ENCODE measurements at places on chromosomes 6 and 20. TPM values are rescaled to one million over a fixed set of nuclear protein-coding genes. Genes with fewer than 3 reads are reported as not detected.

- no peak for DNase-seq
Observed at GRCh38 chr20:58713801-58714339, 21.3 kb downstream of the NPEPL1 start.

DNA sequence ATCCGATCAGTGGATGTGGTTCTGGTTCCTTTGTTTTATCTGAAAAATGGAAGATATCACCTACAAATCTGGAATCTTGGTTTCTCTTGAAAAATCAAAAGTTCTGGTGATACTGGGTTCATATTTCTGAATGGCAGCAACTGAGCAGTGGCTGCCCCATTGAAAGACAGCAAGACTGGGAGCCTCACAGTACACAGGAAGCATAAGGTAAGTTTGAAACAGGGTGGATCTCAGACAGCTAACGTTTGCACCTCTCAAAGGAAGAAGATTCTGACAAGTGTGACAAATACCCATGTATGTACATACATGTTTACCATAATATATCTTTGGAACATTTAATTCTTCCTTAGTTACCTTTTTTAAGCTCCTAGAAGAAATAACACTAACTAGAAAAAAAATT is at the start of gene SAMD3:
Gene SAMD3 (minus strand): TSS at position 177 of the 400 bp plus-strand sequence. CDS start 7,678 bp downstream, outside the sequence.
- no peak for DNase-seq

GRCh38 chr20:21028921-21029320 is 77.2 kb downstream of the LINC00237 start:
- DNase-seq, result no peak

GRCh38 chr6:117448732-117449485 is 23.2 kb upstream of the ROS1 start:
- DNase-seq, result peak; percentile 91

DNA sequence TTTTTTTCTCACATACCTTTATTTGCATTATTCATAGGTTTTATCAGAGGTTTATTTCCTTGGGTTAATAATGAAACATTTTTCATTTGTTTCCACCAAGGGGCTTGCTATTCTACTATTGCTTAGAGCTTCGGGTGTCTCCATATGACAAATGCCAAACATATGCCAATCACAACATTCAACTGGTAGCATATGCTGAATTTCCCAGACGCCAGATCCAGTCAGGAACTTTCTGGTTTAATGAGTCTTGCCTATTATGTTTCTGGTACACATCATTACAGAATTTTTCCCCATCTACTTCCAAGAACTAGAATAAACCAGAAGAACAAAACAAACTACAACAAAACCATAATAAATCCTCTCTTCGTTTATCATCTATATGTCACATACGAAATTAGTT is 180.7 kb downstream of the PRKN start:
- no peak for DNase-seq

GRCh38 chr6:43331470-43331869 is 22.8 kb upstream of the CRIP3 start:
- no peak for DNase-seq

DNA sequence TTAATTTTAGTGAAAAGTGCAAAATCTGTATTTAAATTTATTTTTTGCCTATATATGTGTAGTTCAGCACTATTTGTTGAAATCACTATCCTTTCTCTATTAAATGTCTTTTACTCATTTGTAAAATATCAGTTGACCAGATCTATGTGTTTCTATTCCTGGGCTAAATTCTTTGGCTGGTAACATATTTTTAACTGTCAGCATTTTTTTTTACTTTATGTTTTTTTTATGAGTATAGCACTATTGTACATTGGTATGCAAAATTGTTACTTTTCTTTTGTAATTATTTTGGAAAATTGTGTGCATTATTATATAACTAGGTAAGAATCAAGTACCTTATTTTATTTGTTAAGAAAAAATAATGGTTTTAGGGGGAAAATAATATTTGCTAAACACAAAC is 582.8 kb upstream of the ADGRB3 start:
- no peak for DNase-seq

GRCh38 chr6:44576132-44576631 is 188.7 kb downstream of the CDC5L start:
- no peak for DNase-seq

- DNase-seq, result no peak
Observed at GRCh38 chr6:145733207-145733606, 2.1 kb downstream of the EPM2A start.

CBFA2T2 gene
- 9.7 TPM for total RNA-seq

EYA4 gene
- total RNA-seq, result 10.0 TPM

WFDC9 gene
- not detected for total RNA-seq

RFX6 gene
- total RNA-seq, result 0.17 TPM

OXT gene
- not detected for total RNA-seq

ACAT2 gene
- total RNA-seq, result 29.0 TPM

NHSL1 gene
- total RNA-seq, result 4.8 TPM

Measured in PC-3 (cell line).